NCI-H82 (cell line): ENCODE measurements at places on chromosomes 4 and X.

- DNase-seq: no peak
Measured at GRCh38 chr4:173074501-173074946, 94.1 kb upstream of the GALNT7 start.

DNA sequence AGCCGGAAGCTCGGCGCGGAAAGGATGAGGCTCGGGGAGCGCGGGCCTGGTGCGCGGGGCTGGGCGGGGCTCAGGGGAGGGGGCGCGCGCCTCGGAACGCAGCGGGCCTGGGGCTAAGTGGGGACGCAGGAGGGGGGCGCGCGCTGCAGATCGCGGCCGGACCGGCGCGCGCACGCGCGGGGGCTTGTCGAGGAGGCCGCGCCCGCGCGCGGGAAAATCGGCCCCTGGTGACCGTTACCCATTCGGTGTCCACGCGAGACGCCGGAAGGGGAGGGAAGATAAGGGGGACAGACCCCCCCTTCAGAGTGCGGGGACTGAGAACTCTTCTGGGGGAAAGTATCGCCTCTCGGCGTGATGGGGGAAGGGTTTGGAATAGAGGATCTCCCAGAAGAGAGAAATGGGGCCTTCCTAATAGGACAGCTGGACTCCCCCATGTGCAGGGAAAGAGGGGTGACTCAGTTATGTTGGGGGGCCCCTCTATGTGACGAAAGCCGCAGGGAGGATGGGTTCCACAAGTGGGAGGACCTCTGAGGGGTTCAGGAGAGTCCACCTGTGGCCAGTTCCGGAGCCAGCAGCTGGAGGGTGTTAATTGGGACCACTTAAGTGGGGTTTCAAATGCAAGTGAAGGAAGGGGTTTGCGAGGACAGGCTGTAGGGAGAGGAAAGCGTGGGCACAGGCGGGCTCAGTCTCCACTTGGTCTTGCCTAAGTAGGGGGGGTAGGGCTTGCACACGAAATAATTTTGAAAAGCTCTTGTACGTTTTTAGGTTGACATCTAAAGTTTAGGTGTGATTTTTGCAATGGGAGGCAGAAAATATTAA, 584 bp downstream of the SUV39H1 start:
- peak; percentile 87 for DNase-seq

DNA sequence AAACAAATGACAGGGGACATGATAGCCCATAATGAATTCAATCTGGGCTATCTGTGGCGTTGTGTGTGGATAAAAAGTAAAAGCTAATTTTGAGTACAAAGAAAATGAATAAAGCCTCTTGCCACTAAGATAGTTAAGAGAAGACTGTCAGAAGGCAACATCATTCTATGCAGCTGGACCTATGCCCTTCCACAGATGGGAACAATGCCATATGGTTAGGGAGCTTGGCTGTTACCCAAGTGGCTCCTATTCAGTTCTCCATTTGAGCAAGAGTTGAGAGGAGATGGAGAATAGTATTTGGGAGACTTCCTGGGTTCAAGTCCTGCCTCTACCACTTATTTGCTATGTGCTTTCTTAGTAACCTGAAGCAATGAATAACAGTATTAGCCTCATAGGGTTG, 107.7 kb downstream of the ANXA3 start:
- no peak for DNase-seq

DNA sequence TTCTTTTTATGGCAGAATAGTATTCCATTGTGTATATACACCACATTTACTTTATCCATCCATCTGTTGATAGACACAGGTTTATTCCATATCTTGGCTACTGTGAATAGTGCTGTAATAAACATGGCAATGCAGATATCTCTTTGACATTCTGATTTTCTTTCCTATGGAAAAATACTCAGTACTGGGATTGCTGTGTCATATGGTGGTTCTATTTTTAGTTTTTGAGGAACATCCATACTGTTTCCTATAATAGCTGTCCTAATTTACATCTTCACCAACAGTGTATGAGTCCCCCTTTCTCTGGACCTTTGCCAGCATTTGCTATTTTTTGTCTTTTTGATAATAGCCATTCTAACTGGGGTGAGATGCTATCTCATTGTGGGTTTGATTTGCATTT, 73.5 kb downstream of the GPAT3 start:
- DNase-seq: no peak

DNA sequence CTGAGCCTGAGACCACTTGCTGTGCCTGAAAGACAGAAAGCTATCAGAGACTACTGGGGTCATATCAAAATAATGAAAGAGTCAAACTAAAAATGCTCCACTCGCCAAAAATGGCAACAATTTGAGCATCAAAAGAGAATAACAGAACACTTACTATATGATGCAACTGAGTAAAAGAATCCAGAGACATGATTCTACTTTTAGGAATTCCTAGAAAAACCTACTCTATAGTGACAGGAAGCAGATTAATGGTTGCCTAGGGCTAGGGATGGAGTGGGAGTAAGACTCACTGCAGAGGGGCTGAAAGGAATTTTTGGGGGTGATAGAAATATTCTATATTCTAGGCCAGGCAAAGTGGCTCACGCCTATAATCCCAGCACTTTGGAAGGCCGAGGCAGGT, 29.4 kb upstream of the SLAIN2 start:
- DNase-seq: no peak

DNA sequence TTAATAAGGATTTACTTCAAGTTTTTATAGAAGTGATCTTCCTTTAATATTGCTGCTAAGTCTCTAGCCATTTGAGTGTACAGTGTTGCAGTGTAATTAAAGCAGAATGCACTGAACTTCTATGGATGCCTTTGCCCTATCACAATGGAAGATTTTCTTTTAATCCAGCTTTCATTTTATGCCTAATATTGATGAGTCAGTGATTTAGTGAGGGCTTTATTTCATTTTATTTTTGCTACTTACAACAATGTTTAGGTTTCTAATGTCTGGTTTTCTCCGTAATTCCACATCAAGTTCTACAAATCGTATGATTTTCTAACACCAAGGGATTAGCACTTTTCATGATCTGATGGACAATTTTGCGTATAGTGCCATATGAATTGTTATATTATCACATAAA, 504.1 kb downstream of the PCDH11X start:
- no peak for DNase-seq

- DNase-seq: no peak
Measured at GRCh38 chr4:58456727-58457384, 1346.7 kb upstream of the IGFBP7 start.

DNA sequence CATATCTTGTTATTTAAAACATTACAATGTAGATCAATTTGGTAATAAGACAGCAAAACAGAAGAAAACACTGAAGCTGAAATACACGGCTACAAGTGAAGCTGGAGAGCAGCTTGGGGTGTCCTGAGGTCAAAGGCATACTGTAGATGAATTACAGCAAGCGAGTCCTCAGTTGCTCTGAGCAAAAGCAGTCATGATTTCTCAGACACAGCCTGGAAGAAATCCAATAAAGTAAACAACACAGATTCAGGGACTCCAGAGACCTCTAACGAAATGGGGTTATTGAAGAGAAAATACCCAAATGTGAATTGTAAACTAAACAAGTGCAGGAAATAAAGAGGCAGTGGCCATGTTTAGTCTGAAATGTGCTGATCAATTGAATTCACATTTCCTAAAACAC, 324.4 kb downstream of the CAMK2D start:
- DNase-seq: no peak

- peak; percentile 57 for DNase-seq
Measured at GRCh38 chrX:26851981-26852380, 611.2 kb downstream of the PPP4R3C start.

DNA sequence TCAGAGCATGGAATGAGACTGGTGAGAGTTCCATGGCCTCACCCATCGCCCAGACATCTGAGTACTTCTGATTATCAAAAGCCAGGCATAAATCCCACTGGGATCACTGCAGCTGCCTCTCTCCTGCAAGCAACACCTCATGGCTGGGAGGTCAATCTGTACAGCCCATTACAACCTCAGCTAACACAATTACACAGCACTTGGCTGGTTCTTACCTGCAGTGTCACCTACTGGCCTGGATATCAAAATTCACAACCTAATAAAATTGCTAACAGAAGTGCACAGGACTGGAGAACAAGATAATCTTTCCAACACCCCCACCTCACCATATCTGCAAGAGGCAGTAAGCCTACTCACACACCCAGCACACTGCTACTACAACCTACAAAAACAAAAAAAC, 341.7 kb upstream of the NDST3 start:
- peak; percentile 28 for DNase-seq

- no peak for DNase-seq
Measured at GRCh38 chrX:87728024-87728423, 210.4 kb downstream of the KLHL4 start.

DNA sequence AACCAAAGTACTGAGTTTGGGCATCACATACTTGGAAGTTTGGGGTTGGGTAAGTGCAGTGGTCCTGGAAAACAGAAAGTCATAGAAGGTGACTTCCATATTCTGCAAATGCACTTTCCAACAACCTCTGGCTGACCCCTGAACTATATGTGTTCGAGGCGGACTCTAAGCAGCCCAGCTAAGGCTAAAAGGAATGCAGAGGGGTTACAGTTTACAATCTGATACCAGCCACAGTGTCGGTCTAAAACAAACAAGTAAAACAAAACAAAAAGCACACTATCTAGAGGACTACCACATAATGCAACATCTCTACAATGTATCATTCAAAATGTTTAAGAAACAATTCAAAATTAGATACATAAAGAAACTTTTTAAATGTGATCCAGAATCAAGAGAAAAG, 185.6 kb downstream of the ADAMTS3 start:
- no peak for DNase-seq

DNA sequence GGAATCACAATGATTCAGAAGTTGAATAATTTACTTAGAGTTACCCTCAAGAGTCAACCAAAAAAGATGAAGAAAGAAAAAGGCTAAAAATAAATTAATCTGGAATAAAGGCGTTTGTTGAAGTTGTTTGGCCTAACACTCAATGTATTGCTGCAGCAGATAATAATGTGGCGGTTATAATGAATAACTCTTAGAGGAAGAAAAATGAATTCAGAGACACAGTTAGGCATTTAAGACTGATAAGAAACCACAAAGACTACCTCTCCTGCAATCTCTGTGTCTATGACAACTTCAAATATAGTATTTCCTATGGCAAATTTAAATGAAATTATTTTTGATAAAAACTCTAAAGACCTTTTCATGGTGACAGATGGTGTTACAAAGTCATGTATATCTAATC, 1369.1 kb upstream of the AGA start:
- DNase-seq: no peak

DNA sequence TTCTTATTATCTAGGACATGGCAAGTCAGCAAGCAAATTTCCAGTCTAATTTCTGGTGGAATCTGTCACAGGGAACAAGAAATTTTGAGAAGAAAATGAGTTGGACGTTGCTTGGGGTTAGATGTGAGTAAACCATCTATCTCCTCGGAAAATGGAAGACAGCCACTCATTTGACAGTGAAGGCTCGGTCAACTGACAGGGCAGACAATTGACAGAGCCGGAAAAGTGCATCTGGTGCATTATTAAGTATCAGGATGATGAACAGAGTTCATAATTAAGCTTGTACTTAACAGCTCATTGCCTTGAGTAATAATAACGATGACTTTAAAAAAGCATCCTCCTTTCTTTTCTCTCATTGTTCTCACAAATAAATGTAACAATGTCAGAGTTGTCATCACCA, 168.4 kb downstream of the MAD2L1 start:
- peak; percentile 3 for DNase-seq

DNA sequence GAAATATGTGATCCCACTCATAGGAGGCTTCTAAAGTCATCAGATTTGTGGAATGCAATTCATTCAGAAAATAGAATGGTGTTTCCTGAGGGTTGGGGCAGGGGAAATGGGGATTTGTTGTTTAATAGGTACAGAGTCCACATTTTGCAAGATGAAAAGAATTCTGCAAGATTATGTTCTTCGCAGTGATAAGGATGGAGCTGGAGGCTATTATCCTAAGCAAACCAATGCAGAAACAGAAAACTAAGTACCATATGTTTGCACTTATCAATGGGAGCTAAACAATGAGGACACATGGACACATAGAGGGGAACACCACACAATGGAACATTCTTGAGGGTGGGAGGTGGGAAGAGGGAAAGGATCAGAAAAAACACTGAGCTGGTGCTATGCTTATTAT, 144.3 kb upstream of the NLGN4X start:
- no peak for DNase-seq

GRCh38 chr4:88159229-88159725, 838 bp upstream of the ABCG2 start:
- DNase-seq: no peak

GRCh38 chrX:112577146-112577545, 102.6 kb downstream of the LHFPL1 start:
- DNase-seq: no peak

DNA sequence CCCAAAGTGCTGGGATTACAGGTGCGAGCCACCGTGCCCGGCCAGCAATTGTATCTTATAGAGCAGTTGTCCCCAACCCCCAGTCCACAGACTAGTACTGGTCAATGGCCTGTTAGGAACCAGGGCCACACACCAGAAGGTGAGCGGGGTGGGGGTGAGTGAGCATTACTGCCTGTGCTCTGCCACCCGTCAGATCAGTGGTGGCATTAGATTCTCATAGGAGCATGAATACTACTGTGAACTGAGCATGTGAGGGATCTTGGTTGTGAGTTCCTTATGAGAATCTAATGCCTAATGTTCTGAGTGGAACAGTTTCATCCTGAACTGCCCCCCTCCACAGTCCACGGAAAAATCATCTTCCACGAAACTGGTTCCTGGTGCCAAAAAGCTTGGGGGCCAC, 328.0 kb upstream of the BOD1L1 start:
- DNase-seq: no peak

DNA sequence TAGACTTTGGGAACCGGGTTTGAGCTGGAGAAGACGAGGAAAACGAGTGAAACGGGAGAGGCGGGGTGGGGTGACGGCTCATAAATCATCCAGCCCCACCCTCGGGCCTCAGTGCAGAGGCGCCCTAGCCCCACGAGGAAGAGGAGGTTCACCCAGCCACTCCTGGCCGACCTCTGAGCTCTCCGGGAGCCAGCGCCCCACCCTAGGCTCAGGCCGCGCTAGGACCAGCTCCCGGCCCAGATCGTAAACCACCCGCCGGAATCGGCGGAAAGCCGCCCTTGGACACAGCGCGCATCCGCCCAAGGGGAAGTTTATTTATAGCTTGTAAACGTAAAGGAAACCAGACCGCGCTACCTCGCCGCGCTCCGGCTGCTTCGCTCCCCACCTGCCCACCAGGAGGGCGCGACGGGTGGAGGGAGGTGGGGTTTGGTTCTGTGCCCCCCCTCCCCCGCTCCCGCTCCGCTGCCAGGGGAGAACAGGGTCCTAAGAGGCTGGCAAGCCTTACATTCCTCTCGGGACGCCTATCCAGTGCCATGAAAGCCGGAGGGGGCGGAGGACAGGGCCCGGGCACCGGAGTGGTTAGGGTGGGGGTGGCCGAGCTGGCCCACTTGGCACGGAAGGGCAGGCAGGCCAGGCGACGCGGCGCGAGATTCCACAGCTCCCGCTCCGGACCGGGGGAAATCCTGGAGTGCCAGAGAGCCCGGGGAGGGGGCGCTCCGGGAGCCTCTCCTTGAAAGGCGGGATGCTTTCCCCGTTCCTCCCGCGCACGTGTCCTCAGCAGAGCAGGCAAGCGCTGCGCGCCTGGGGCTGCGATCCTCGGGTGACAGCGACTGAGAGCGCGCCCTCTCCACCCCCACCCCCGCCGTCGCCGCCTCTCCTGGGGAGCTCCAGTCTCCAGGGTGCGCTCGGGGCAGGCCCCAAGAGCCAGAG, 84.2 kb downstream of the BCOR start:
- DNase-seq: peak; percentile 62

GRCh38 chrX:130091980-130092522, 18.2 kb downstream of the ELF4 start:
- no peak for DNase-seq

GRCh38 chrX:79477691-79478090, 110.6 kb upstream of the ITM2A start:
- DNase-seq: no peak
